Right hindlimb (tissue), 1 donor: ENCODE measurements at places on chromosomes 7 and 10.

DNA sequence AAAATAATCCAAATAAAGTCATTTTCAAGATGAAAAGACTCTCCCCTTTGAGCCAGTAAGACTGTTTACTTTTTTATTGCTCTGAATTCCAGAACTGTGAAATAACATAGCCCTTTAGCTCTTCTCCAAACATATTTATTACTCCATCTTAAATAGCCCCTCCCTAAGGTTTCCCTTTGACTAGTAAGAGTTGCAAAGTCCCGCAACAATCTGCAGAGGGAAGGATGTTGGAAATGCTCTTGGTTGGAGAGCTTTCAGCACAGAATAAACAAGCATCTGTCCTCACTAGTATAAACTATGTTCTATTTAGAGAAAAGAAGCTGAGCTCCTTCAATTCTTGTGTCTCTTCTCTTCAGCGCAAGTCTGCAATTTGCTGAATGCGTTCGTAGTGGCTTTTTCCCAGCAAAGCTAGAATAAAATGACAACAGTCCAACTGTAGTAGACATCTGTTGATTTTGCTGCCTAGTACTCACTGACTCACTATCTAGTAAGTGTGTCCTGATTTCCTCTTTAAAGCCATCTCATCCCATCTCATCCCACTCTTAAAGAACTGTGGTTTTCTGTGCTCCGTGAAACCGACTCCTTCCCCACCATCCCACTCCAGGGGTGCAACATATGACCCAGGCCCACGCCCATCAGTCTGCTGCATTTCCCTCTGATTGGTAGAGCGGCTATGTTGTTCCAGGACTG lies 104.0 kb downstream of the FAM107B start:
- no peak for DNase-seq

DNA sequence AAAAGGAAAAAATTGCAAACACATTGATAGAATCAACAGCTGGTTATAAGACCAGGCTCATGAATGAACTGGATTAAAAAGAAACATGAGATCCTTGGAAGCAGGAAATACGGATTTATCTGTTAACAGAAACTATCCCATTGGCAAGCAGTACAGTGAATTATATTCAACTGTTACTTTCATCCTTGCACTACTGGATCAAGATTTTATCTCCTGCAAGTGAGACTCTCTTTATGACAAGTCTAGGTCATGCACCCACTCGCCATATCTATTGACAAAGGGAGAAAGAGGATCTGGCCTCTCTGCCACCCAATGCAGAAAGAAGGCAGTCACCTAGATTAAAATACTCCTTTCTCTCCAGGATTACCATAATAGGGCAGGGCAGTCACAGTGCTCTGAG lies 41.4 kb downstream of the CSTF2T start:
- no peak for DNase-seq

DNA sequence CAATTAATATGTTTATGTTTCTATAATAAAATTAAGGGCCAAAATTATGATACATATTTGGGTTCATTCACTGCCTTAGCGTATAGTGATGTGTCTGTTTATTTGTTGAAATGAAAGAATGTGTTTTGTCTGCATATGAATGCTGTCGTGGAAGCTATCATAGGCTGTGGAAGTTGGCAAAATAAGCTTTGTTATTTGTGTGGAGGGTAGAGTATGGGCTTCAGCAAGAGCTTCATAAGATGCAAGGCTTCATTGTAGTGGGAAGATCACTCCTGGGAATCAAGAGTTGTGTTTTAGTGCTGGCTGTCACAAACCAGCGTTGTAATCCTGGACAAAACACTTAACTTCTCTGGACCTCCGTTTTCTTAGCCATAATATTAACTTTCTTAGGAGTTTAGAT lies 2.5 kb downstream of the SLK start:
- DNase-seq = no peak

GRCh38 chr10:43137717-43138020 lies 576 bp upstream of the CSGALNACT2 start:
- DNase-seq = peak; percentile 87

DNA sequence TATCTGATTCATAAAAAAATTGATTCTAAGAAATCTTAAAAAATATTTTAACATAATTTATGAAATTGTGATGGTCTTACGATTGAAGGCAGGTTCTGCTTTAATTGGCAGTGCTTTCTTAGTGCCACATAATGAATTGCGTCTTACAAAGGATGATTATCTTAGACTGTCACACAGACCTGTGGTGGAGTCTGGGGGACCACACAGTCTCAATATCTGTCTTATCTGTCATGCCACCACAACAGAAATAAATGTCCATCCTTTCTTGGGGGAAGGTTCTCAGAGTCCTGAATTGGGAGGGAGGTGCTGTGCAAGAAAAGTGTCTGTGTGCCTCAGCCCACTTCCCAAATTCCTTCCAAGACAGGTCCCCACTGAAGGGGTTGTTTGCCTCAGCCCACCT lies 34.0 kb downstream of the ZDHHC6 start:
- DNase-seq = no peak

DNA sequence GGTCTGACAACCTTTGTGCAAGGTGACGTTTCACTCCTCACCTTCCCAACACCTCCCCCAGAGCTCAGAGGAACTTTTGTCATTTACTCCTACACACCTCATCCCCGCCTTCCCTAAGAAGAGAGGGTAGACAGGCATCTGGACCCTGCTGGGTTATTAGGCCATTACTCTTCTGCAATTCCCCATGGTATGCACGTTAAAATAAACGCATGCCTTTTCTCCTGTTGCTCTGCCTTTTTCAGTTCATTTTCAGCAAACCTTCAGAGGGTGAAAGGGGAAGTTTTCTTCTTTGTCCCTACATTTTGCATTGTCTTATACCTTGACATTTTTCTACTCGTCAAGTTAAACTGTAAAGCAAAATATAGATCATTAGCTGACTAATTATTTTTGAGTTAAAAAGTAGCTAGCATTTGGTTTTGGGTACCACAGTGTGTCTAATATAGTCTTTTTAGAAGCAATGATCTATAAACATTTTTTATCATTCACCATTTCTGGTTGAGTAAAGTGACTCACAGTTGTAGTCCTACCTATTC lies 10.5 kb upstream of the EDRF1 start:
- no peak for DNase-seq

DNA sequence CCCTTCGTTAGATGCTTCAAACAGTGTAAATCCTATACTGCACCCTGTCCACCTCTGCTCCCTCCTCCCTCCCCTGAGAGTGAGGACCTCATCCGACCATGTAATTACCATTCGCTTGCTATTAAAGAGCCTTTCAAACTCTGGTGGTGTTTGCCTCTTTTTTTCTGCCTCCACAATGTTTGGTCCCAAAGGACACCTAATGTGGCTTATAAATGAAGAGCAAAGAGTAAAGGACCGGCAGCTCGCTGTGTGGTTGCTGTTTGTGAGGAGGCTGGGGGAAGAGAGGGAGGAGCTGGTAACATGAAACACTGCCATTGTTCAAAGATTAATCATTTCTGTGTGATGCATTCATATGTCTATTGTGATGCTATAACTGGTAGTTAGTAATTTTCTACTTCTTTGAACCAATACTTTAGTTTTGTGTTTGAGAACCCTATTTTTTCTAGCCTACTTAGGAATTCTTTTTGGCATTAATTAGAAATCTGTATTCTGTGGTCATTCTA lies 27.9 kb downstream of the MTURN start:
- DNase-seq = no peak

DNA sequence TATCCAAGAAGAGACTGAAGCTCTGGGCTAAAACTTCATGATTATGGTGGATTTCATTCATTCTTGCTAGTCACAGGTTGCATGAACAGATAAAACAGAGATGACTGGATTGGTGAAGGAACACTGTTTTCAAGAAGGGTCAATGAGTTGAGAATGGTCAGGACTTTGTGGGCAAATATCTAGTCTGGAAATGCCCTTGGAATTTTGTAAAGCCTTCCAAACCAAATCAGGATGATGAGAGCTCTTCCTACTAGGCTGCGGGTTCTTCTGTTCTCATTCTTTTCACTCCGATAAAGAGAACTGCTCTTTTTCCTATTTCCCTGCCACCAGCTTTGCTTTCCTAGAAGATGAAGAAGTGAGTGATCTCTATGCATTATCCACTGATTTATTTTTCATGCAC lies 171.4 kb downstream of the ARID5B start:
- no peak for DNase-seq

DNA sequence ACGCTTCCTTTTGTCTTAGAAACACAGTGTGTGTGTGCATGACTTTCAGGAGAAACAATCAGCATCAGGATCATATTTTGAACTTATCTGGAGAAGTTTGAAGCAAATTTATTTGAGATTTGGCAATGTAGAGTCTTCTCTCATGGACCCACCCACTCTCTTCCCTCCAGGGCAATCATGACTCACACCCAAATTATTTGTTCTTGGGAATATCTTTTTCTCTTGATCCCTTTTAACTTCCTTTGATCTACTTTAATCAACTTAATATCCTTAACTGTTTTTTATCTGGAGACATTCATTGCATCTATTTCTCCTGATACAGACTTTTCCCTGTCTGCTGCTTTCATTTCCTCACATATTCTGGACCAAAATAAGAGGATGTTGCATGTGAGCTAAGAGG lies 1174.3 kb downstream of the GATA3 start:
- no peak for DNase-seq

GRCh38 chr10:111837985-111838384 lies 345.6 kb downstream of the GPAM start:
- DNase-seq = no peak

DNA sequence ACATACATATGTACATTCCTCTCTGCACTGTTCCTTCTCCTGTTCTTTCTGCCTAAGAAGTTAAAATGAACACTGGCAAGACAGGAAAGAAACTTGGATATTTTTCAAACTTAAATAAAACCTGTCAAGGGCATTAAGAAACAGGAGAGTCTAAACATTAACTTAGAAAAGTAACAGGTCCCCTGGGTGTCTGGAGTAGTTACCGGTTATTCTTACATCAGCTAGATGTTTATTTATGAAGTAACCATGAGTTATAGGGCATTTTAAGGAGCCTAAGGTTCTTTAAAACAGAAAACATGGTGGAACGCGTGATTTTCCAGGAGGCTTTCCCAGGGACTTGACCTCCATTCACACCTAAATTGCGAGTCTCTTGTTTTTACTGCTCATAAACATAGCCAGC lies 148.2 kb downstream of the PRKCQ start:
- DNase-seq = no peak

GRCh38 chr10:123599366-123599849 lies 66.7 kb upstream of the GPR26 start:
- no peak for DNase-seq

- DNase-seq = no peak
Measured at GRCh38 chr7:25759286-25759685, 392.7 kb upstream of the NFE2L3 start.

GRCh38 chr7:74206589-74207120 lies 3.2 kb upstream of the LAT2 start:
- peak; percentile 86 for DNase-seq

DNA sequence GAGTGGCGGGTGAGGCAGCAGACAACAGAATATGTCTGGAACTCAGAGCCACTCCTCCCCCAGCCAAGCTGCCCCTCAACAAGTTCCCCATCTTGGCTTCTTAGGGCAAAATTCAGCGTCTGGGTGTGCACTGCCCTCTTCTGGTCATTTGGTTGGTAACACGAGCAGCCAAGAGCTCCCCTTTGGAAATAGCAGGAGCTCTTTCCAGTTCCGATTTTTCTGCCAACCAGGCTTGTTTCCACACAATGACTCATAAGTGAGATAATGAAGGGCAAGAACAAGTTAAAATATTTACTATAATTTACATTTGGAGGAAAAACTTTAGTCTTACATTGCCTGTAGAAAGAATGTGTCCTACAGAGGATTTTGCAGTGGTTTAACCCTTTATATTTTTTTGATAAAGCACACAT lies 70.5 kb downstream of the ADCYAP1R1 start:
- peak; percentile 82 for DNase-seq

GRCh38 chr7:118517275-118517674 lies 292.8 kb downstream of the ANKRD7 start:
- no peak for DNase-seq

DNA sequence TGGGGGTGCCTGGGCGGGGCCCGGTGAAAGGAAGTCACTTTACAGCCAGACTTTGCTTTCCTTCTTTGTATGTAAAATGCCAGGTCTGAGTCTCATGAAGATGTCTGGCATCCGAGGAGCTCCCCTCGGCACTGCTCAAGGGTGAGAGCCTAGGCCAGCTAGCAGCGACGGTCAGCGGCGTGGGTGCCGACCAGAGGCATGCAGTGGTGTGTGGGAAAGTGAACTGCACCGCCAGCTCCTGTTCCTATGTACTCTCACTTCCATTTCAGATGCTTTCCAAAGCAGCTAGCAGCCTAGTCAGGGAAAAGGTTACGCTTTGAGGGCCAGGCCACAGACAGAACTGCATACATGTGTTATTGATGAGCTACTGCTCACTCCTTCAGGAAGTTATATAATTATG lies 172.8 kb downstream of the ZMYND11 start:
- DNase-seq = no peak

DNA sequence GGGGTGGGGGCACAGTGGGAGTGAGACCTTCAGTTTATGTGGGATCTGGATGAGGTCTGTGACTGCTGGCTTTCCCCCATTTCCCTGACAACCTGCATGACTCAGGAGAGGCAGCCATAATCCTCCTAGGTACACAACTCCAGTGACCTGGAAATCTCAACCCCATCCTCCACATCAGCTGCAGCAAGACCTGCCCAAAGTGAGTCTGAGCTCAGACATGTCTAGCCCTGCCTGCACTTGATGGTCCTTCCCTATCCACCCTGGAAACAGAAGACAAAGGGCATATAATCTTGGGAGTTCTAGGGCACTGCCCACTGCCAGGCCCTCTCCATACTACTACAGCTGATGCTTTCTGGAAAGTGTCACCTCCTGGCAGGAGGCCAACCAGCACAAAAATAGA lies 75.6 kb downstream of the GRM8 start:
- no peak for DNase-seq

DNA sequence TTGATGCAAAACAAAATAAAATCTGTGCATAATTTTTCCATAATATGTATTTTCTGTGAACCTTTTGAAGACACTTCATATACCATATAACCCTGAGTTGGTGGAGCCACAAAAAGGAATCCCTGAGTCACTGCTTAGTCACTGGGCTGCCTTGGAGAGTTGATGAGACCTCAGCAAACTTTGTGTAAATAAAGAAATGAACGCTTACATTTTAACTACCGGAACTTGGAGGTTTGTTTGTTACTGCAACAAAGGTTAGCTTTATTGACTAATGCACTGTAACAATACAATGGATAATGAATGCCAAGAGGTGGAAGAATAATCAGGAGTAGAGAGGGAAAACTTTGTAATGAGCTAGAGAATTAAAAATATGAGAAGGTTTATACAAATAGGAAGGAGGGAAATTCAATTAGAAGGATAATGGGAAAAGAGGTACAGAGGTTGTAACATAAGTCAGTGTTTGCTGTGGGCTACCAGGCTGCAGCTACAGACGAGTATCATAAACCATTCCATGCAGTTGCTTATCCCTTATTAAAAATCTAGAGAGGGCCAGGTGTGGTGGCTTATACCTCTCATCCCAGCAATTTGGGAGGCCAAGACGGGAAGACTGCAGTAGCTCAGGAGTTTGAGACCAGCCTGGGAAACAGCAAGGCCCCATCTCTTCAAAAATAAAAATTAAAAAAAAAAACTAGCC lies 1042.1 kb downstream of the TYW1 start:
- no peak for DNase-seq
